ENCODE measurements at places on chromosomes 5 and 9. TPM values are rescaled to one million over a fixed set of nuclear protein-coding genes. Genes with fewer than 3 reads are reported as not detected.

DNA sequence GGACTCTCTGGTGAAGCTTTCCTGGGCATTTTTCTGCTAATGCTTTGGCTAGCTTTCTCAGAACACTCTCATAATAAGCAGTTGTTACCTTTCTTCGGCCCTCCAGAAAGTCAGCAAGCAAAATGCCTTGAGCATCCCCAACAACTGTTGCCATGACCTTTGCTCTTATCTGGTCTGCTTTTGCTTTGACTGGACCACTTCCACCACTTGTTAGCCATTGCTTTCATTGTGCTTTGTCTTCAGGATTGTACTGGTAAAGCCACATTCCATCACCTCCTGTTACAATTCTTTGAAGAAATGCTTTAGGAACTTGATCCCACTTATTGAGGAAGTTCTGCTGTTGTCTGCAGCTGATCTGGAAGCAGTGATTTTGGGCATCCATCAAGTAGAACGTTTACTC is 35.7 kb downstream of the RAD50 start:
- DNase-seq = no peak

GRCh38 chr5:82881571-82882174 is 195.5 kb downstream of the TMEM167A start:
- no peak for DNase-seq

The ANKRD34B gene
- total RNA-seq = not detected

The PGM5 gene
- total RNA-seq = 13.3 TPM
